ENCODE measurements at places on chromosomes 12 and 14.

- DNase-seq = no peak
Observed at GRCh38 chr14:61334197-61334701, 12.9 kb downstream of the PRKCH start.

GRCh38 chr14:27134200-27134599 lies 536.4 kb upstream of the NOVA1 start:
- no peak for DNase-seq

DNA sequence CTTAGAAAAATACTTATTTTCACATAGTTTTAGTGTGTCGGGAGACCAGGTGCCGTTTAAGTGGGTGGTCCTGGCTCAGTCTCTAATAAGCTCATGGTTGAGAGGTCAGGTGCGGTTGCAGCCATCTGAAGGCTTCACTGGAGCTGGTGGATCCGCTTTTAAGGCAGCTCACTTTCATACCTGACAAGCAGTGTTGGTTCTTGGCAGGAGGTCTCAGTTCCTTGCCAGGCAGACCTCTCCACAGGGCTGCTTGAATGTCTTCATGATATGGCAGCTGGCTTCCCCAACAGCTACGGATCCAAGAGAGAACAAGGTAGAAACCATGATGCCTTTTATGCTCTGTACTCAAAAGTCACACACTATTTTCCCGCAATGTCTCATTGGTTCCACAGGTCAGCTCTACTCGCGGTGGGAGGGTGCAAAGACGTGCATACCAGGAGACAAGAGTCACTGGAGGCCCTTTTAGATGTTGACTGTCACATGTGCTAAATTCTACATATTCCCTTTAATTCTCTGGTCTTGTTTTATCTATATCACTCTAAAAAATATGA lies 8.0 kb upstream of the ZDHHC17 start:
- no peak for DNase-seq

DNA sequence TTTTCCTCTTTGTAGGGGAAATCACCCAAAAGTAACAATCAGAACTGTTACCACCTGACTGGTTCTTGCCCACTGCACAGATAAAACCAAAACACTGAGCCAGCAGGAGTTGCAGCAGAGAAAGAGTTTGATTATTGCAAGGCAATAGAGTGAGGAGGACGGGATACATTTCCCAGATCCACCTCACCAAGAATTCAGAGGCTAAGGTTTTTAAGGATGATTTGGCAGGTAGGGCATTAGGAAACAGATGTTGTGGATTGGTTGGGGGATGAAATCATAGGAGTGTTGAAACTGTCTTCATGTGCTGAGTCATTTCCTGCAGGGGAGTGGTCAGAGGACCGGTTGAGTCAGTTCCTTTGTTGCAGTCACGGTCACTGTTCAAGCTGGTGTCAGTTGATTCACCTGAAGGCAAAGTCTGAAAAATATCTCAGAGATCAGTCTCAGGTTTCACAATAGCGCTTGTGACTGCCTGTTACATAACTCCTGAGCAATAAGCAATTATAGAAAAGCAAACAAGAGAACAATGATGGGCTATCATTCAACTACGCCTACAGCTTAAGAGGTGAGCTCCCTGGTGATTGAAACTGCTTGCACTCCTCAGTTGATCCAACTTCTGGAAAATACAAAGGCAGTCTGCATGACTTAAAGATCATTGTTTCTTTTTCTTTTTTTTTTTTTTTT lies 20.3 kb upstream of the AMN1 start:
- no peak for DNase-seq

GRCh38 chr14:59870277-59871165 lies at the start of gene RTN1:
Gene RTN1, minus strand, starts transcription at chr14:59870776. Its CDS starts 146 bp downstream, at chr14:59870630.
- DNase-seq = peak; percentile 78

DNA sequence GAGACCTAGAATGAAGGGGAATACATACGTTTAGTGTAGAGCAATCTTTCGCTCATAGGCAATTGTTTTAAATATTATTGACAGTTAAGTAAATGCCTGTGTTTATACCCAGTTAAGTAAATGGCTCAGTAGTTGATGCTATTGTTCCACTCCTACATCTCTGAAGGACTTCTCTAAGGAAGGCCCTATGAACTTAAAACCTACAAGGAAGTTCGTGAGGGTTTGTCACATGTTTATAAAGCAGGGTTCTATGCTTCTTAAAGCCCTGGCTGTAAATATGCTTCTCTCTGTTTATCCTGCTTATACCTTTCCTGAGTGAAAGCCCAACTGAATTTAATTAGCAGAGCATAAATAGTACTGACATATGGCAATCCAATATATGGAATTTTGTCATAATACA lies 282.1 kb upstream of the NPAS3 start:
- no peak for DNase-seq

- DNase-seq = no peak
Observed at GRCh38 chr14:101504096-101504948, 57.0 kb upstream of the DIO3 start.

DNA sequence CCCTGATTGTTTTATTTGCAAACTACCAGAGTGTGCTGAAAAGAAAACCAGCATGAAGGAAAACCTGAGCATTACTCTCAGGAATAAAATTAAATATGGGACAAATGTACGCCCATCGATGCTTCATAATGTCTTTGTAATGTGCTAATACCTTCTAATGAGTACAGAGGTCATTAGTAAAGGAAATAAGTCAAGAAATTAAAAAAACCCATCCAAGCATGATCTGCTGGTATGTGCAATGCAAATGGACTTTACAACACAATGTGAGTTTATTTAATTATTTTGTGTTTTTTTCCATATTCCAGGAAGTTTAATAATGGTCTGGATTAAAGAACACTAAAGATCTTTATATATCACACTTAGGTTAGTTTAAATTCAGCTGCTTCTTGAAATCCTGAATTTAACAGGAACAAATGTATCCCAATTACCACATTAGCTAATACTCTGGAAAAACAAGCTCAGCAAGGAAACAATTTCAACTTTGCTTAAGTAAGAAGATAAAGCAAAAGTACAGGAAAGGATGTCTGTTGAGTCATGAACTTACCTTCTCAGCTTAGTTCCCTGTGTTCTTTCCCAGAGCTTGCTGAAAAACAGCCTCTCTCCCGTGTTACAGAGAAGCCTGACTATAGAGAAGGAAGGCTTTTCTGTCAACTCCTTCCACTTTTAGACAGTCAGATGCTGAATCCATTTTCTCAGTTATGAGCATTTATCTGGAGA lies 179.3 kb upstream of the TMEM260 start:
- DNase-seq = no peak

GRCh38 chr14:48473944-48474343 lies 798.5 kb upstream of the MDGA2 start:
- no peak for DNase-seq

DNA sequence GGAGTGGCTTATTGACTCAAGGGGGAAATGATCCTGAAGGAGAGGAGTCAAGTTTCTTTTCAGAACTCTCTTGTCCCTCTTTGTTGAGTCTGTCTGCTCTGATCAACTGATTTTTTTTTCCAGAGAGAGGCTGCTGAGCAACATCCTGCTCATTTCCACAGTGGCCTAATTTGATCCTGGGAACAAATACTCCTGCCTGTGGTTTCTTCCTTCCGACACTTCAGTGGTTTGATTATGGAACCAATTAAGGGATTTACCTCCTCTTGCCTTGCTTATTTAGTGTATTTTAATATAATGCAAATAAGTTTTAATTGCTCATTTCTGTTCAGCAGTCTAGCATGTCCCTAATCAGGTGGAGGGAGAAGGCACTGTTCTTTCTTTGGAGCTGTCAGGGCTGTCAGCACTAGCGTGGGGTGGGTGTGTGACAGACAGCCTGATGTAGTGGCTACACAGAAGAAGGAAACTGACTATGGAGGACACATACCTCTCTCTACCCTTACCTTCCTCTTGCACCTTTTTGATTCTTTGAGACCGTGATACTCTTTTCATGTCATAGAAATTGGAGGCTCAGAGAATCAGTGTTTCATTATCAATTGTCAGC lies 344.9 kb upstream of the STXBP6 start:
- no peak for DNase-seq

GRCh38 chr12:46560089-46560488 lies 187.5 kb upstream of the SLC38A2 start:
- DNase-seq = no peak
